ENCODE measurements at places on chromosomes 7 and 10.

DNA sequence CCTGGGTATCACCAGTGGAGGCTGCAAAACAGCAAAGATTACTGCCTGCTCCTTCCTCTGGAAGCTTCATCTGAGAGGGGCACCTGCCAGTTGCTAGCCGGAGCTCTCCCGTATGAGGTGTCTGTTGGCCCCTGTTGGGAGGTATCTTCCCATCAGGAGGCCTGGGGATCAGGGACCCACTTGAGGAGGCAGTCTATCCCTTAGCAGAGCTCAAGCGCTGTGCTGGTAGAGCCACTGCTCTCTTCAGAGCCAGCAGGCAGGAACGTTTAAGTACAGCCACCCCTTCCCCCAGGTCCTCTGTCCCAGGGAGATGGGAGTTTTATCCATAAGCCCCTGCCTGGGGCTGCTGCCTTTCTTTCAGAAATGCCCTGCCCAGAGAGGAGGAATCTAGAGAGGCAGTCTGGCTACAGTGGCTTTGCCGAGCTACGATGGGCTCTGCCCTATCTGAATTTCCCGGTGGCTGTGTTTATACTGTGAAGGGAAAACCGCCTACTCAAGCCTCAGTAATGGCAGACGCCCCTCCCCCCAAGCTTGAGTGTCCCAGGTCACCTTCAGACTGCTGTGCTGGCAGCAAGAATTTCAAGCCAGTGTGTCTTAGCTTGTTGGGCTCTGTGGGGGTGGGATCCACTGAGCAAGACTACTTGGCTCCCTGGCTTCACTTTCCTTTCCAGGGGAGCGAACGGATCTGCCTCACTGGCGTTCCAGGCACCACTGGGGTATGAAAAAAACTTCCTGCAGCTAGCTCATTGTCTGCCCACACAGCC lies 19.6 kb downstream of the SEMA3E start:
- no peak for DNase-seq

DNA sequence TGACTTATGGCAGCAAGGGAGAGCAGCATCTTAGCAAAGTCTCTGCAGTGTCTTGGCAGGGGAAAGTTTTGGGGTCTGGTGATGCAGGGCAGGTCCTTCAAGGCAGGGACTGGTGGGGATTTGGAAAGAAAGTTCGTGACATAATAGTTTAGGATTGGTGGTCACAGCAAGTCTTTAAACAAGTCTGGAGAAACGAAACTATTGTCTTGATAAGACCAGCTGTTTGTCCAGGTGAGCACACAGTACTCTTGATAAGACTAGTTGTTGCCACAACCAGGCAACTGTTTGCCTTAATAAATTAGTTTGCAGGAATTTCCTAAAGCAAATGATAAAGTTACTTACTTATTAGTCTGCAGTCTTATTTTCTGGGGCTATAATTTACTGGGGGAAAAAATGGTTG lies 136.1 kb downstream of the AKR1D1 start:
- DNase-seq: peak; percentile 41

GRCh38 chr7:85776691-85777345 lies 590.0 kb upstream of the SEMA3D start:
- DNase-seq: no peak

DNA sequence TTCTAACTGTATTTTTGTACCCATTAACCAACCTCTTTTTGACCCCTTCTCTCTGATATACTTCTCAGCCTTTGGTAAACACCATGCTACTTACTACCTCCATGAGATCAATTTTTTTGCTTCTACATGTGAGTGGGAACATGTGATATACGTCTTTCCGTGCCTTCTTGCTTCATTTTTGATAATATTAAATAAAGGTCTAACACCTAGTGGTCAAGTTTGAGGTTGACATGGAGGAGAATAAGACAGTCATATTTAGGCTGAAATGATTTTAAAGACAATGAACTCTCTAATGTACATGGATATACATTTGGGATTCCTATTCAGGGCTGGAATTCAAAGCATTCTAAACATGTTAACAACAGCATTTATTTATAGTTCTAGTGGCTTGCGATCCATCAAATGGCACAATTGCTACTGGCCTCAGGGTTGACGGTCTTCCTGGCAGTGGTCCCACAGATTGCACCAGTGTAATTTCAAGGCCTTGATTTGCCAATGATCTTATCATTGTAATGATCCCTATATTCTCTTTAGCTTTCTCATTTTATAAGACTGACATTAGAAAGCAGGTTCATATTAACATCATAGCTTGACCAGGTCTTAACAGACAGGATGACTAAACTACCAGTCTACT lies 315.9 kb upstream of the ETV1 start:
- no peak for DNase-seq

GRCh38 chr10:127919418-127920271 lies 12.7 kb downstream of the PTPRE start:
- no peak for DNase-seq

- no peak for DNase-seq
Measured at GRCh38 chr7:90692947-90693346, 96.8 kb downstream of the CDK14 start.

DNA sequence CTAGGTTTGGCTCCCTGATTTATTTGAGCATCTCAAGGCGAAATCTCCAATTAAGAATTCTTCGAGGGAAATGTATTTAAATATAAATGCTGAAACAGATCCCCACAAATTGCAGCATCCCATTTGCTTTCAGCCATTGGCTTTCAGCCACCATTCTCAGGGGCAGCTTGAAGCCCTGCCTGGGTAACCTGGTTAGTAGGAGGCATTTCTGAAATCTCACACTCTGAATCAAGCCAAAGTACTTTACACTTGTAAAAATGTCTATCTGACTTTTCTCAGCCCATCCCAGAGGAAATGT lies 49.1 kb downstream of the GCC1 start:
- no peak for DNase-seq

- DNase-seq: no peak
Measured at GRCh38 chr7:157458254-157458633, 121.4 kb downstream of the DNAJB6 start.

DNA sequence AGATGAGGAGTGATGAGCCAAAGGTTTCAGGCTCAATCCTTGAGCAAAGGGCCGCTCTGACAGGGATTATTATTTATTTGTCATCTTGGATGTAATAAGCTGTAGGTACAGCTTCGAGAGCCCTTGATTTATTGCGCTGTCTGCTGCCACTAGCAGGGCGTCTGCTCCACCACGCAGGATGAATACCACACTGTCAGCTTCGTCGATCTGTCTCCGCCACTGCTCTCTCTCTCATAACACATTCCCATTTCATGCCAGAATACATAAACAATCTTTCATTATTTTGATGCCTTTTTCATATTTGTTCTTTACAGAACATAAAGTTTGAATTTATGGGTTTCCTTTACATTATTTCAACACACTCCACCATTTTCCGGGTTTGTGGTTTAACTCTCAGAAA lies 276.6 kb downstream of the LRMDA start:
- no peak for DNase-seq

DNA sequence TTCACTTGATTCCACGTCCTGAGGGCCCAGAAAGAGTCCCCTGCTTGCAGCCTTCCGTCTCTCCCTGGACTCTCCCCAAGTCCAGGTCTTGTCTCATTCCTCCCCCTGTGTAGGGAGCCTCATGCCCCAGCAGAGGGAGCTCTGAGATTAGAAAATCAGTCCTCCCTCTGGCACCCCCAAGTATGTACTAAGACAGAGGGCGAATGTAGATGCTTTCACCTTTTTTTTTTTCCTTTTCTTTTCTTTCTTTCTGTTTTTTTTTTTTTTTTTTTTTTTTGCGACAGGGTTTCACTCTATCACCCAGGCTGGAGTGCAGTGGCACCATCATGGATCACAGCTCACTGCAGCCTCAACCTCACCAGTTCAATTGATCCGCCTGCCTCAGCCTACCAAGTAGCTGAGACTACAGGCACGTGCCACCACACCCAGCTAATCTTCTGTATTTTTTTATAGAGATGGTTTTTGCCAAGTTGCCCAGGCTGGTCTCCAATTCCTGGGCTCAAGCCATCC lies 10.3 kb downstream of the SFXN3 start:
- DNase-seq: peak; percentile 91

- DNase-seq: no peak
Measured at GRCh38 chr7:79159040-79159664, 294.3 kb downstream of the MAGI2 start.

DNA sequence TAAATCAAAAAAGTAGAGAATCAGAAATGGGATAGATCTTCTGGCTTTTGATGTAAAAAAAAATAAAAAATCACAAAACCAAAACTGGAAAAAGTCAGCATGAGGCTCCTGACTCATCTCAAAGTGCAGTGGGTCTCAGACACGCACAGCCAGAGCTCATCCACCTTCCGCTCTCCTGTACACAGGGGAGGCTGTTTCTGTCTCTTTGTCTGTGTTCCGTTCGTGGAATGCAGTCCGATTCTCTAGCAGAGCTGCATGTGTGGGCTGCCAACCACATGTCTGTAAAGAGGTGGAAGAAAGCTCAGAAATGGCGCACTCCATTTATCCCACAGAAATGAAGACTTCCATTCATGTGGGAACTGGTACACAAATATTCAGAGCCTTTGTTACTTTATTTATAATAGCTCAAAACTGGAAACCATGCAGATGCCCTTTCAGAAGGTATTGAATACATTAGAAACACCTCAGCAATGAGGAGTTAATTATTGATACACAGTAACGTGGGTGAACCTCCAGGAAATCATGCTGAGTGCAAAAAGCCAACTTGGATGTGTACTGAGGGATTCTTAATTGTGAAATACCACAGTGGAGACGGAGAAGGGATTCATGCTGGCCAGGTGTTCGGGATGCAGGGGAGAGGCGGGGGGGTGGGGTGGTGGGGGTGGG lies 123.3 kb downstream of the TRRAP start:
- DNase-seq: no peak

DNA sequence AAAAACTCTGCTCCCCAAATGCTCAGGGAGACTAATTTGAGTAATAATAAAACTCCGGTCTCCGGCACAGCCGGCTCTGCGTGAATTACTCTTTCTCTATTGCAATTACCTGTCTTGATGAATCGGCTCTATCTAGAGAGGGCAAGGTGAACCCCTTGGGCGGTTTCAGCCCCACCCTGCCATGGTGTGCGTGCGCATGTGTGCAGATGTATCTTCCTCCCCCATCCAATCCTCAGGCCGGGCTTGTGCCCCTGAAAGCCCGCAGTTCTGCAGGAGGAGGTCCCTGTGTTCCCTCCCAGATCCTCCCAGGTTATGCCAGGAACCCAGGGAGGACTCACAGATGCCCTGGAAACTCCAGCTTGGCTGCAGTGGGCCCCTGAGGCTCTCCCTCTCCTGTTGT lies 48.3 kb upstream of the MYL10 start:
- no peak for DNase-seq

GRCh38 chr10:30026578-30026977 lies 32.8 kb downstream of the JCAD start:
- no peak for DNase-seq

DNA sequence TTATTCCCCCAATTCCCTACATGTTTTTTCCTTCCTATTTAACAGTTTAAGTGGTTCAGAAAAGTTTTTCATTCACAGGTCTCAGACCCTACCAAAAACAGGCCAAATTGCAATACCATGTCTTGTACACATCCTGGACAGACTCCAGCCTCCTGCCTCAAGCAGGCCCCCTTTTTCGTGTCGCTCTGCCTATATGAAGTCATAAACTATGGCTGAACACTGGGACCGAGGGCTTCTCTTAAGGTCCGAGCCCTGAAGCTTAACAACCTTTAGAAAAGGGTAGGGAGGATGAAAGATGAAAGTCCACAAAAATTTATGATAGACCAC lies 1.4 kb downstream of the FBXW4 start:
- no peak for DNase-seq

DNA sequence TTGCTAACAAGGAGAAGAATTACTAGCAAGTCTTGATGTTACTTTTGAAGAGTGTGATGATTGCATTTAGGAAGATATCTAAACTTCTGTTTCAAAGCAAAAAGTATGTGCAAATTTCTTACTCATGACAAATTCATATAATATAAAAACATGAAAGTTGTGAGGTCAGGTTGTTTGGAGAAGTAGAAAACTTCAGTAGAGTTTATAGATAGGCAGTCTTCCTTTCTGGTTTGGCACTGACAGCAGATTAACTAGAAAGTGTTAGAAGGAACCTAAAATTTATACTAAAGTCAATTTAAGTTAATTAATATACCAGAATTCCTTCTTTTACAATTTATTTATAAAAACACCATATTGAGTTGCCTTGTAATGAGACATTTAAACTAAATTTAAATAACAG lies 16.9 kb downstream of the PTEN start:
- no peak for DNase-seq

- no peak for DNase-seq
Measured at GRCh38 chr7:142372727-142373126, 114.9 kb upstream of the PRSS58 start.

- no peak for DNase-seq
Measured at GRCh38 chr7:141184532-141185190, 110.8 kb downstream of the TMEM178B start.

DNA sequence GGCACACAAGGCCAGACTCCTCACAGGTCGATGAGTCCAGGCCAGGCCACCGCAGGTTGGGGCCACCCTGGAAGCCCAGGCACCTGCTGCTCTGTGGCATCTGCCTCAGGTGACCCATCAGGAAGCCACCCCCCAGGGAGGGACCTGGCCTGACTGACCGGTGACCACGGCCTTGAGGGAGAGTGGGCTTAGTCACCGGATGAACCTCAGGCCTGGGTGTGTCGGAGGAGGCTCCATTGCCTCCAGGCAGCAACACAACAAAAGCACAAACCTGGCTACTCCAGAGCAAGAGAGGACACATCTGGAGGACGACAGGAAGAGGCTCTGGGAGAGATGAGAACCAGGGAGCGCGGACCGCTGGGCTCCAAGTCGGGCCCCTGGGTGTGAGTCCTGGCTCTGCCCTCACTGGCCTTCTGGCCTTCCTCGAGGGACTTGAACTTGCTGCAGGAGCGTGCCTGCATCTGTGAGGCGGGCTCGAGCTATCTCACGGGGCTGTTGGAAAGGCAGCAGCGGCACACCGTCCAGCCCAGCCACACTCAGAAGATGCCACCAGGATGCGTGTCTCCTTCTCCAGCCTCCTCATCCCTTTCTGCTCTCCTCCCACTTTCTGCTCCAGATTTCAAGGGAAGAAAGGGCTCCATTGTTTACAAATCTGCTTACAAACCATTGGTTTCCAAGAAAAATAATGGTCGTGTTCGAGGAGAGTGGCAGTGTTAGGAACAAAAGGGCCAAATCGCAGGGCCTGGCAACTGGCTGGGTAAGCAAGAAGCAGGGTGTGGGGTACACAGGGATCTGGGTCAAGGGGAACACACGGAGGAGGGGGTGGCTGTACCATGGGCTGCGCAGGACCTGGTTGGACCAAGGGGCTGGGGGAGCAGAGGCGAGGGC lies 152.9 kb downstream of the ADAM12 start:
- no peak for DNase-seq

- DNase-seq: no peak
Measured at GRCh38 chr10:76136961-76137360, 705.5 kb downstream of the LRMDA start.

DNA sequence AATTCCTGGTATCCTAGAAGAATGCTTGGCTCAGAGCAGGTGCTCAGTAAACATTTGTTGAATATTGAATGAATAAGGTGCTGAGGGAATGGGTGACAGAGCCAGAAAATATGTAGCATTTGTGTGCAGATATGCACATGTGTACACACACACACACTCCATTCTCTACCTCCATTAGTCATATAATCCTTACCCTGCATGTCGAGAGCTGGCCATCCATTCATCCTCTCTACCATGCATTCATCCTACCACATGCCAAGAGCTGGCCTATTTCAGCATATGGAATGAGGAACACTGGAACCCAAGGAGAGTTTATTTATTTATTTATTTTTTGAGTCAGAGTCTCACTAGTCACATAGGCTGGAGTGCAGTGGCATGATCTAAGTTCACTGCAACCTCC lies 284.8 kb downstream of the PLXNA4 start:
- DNase-seq: no peak

GRCh38 chr7:70563960-70564359 lies 568.0 kb upstream of the GALNT17 start:
- DNase-seq: no peak

- no peak for DNase-seq
Measured at GRCh38 chr10:103593022-103593570, 99.6 kb downstream of the NEURL1 start.
